Stimulated activated CD8-positive, alpha-beta memory T cell treated with anti-CD3 and anti-CD28 coated beads, Interleukin-4, amount 100 ng/mL, for 1 hour (primary cell): ENCODE measurements at places on chromosomes 7 and 10.

DNA sequence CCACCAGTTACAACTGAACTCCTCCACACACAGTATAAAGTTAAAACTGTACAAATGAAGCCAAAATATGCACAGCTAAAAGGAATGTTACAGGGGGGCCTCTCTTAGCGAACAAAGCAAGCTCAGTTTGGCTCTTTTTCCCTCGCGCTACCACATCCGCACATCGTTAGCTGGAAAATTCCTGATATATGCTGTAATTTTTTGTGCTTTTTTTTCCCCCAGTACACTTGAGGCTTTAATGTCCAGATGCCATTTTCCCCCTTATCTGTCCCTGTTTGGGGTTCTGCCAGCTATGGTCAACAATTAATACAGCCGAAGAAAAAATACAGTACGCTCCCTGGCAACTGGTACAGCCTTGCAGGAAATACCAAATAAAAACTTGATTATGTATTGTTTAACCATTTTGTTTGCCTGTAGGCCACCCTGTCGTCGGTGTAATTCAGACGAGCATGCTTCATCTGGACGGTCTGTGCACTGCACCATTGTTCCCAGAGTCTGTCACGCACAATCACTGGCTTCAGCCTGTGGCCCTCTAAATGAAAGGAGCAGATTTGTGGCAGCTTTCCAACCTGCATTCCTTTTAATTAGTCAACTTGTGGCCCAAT is 108.1 kb upstream of the FAM133B start:
- no peak for DNase-seq

DNA sequence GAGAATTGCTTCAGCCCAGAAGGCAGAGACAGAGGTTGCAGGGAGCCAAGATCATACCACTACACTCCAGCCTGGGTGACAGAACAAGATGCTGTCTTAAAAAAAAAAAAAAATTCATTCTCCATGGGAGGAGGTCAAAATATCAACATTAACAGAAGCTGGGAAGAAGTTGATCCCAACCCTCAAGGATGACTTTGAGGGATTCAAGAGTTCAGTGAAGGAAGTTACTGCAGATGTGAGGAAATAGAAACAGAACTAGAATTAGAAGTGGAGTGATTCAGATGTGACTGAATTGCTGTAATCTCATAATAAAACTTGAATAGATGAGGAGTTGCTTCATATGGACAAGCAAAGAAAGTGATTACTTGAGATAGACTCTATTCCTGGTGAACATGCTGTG is 19.7 kb upstream of the RPEL1 start:
- no peak for DNase-seq

GRCh38 chr10:30645340-30645827 is 15.8 kb upstream of the LYZL2 start:
- no peak for DNase-seq

- DNase-seq, result no peak
These were observed 156.3 kb upstream of the SEMA3C start for GRCh38 chr7:81075150-81075549.

DNA sequence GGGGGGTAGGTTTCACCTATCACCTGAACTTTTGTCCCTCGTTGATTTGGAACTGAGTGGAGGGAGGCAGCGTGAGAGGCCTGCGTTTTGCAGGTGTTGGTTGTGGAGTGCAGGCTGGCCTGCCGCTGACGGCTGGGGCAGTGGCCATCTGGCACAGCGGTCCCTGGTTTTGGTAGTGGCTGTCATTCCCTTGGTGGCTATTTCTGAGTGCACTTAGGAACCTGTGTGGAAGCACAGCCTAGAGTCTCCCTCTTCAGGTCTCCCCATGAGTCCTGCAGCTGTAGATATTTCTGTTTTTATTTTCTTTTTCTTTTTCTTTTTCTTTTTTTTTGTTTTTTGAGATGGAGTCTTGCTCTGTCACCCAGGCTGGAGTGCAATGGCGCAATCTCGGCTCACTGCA is 129.2 kb downstream of the CUL2 start:
- no peak for DNase-seq
